ENCODE measurements at places on chromosomes 11 and 22.

DNA sequence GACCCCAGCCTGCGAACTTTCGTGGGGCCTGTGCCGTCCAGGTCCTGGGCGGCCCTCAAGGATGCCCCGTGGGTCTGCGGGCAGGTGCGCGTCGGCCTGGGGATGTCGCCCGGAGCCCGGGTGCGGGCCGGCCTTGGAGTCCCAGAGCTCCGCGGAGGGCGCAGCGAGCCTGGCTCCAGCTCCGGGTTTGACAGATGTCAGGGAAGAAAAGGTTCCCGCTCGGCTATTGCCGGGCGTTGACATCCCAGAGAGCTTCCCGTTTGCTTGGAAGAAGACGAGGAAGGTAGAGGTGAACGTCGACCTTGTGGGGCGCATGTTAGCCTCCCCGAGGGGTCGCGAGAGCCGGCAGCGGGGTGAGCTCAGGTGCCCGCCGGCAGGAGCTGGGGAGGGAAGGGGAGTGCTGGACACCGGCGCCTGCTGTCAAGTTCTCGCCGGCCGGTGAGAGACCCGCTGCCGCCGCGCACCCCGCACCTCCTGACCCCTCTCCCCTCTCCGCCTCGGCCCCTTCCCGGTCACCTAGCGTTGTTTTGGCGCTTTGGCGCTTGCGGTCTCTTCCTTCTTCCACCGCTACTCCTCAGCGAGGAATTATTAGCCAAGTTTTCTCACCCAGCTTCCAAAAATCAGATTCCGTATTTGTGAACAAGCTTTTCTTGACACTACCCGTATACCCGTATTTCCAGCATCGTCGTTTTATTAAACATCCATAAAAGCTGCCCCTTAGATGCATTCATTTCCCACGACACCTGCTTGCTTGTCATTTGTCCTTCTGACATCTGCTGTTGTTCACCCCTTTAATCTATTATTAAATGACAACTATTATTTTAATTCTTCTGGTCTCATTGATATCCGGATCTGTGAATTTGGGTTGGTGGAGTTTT lies 1.3 kb downstream of the BMAL1 start:
- peak; percentile 27 for DNase-seq

DNA sequence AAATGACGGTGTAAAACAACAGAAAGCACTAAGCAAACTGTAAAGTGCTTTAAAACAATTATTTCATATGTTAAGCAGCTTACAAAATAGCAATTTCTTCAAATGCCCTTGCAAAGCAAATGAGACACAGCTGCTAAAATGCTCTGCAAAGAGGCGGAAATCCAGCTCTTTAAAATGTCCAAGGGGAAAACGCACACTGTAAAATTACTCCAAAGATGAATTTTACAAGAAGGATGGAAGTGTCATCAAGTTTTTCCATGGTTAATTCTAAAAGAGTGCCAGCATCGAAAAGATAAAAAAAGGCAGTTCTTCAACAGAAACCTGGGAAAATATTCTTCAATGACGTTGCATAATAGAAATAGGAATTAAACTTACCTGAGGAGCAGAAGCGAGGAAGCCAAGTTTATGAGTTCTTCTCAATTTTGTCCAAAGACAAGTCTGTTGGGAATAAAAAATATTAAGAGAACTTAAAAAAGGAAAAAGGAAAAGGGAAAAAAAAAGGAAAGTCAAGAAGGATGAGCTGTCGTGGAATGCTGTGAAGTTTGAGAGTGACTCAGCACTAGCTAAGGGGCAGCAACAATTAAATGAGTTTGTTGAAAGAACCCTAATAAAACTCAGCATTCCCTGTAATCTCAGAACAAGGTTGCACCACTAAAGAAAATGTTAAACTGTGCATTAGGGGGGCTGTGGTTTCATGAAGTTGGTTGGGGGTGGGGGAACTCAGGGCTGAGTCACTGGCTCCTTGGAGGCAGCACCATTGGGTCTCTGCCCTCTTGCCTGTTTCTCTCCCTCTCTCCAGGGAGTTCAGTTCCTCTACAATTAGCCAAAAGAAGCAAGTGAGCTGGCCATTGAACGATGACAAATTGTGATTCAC lies 64.2 kb upstream of the BLID start:
- no peak for DNase-seq

DNA sequence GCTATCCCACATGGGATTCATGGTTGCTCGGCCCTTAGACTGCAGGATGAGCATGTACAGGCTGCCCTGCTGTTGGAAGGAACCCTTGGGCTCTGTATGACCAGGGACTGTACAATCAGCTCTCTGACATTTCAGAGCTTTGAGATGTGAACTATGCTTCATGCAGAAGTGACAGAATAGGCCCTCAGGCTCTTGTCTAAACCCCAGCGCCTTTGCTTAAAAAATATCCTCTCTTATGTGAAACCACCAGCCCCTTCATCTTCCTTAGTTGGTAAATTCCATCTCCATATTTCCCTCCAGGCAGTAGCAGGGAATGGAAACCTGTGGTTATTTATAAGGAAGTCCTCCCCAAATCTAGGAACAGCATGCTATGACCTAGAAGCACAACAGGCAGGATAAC lies 78.9 kb upstream of the PLET1 start:
- DNase-seq: no peak

- no peak for DNase-seq
Measured at GRCh38 chr11:86416494-86416893, 41.8 kb downstream of the CCDC81 start.

DNA sequence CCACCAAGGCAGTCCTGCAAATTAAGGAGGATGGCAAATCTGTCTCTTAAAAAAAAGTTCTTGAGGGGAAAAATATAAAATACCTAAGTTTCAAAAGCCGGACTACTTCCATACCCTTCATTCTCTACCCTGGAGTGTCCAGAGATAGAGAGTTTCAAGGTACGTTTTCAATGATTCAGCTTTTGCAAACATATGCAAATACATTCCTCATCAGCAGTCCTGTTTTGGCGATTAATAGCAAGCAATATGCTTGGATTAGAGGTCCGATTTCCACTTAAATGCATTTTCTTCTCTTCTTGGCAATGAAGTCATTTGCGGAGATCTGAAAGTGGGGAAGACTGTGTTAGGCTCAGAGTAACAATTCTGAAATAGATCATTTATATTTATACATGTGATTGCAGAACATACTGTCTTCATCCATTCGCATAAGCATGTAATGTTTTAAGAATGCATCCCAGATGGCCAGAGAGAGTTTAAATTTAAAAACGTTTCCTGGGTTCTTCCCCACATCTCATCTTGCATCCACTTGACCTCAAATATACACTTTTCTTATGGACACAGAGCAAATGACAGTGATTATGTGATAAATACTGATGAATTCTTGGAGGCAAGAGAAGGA lies 13.8 kb upstream of the TFIP11 start:
- DNase-seq: no peak

DNA sequence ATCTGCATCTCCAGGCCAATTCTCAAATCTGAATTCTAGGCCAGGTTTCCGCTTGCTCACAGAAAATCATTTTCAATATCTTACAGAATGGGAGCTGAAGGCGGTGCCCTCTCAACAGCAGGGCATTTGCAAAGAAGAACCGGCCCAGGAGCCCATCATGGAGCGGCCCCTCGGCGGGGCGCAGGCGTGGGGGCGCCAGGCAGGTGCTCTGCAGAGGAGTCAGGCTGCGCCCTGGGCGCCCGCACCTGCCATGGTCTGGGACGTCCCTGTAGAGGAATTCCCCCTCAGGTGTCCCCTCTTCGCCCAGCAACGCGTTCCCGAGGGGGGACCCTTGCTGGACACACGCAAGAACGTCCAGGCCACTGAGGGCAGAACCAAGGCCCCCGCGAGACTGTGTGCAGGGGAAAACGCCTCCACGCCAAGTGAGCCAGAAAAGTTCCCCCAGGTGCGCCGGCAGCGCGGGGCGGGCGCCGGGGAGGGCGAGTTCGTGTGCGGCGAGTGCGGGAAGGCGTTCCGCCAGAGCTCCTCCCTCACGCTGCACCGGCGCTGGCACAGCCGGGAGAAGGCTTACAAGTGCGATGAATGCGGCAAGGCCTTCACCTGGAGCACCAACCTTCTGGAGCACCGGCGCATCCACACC lies 11.5 kb downstream of the ZNF74 start:
- no peak for DNase-seq

- no peak for DNase-seq
Measured at GRCh38 chr11:59193587-59194130, 19.1 kb downstream of the MPEG1 start.

DNA sequence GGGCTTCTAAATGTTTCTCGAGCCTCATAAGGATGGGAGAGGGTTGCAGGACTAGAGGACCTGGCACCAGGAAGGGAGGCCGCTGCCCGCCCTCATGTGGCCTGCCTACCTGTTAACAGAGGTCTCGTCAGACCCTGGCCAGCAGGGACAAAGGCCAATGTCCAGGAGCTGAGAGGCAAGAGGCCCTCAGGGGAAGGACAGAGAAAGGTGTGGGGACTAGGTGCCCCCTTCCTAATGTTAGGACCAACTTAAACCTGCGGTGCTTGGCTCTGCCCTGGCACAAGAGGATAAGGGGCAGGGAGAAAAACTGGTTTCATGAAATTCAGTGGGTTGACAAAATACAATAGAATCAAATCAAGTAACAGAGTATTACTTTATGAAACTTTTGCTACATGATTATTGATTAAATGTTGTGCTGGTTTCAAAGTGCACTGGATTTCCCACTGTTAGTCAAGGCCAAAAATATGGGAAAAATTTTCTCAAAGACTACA lies 20.0 kb upstream of the SYT12 start:
- no peak for DNase-seq

DNA sequence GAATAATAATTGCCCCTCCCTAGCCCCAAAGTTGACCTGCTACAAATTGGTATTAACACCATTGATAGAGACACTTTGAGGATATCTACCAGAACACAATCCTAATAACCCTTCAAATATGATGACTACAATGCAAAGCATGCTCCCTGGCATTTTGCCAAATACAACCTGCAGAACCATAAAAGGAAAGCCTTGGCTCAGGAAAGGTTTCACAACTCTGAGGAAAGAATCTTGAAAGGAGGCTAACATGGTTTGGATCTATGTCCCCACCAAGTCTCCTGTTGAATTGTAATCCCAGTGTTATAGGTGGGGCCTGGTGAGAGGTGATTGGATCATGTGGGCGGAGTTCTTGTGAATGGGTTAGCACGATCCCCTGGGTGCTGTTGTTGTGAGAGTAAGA lies 140.4 kb upstream of the ARHGAP42 start:
- peak; percentile 33 for DNase-seq

DNA sequence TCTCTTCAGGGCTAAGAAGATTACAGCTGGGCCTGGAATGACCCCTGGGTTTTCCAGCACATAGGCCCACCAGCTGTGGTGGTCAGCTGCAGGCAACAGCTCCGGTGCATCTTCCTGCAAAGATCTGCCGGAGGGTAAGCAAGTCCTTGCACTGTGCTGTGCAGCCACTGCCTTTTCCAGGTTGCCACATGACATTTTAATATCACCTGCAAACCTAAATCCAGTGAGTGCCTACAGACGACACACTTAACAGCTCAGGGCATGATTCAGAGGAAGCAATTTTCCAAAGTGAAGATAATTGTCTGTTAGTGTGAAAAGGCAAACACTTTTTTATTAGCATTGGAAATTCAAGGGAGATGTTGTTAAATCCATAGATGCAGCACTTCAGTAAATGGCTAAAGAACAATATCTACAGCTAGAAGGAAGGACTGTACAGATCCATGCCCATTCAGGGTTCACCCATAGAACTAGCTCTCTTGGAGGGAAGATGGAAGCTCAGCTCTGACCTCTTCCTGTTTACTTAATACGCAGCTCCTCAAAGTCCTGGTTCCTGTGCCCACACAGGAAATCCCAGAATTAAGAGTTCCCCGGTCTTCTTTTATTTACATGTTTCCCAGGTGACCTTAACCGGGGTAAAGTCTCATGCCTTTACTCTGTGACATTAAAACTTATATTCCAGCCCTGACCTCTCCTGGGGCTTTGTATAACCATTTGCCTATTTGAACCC lies 13.3 kb upstream of the NRIP3 start:
- DNase-seq: no peak

DNA sequence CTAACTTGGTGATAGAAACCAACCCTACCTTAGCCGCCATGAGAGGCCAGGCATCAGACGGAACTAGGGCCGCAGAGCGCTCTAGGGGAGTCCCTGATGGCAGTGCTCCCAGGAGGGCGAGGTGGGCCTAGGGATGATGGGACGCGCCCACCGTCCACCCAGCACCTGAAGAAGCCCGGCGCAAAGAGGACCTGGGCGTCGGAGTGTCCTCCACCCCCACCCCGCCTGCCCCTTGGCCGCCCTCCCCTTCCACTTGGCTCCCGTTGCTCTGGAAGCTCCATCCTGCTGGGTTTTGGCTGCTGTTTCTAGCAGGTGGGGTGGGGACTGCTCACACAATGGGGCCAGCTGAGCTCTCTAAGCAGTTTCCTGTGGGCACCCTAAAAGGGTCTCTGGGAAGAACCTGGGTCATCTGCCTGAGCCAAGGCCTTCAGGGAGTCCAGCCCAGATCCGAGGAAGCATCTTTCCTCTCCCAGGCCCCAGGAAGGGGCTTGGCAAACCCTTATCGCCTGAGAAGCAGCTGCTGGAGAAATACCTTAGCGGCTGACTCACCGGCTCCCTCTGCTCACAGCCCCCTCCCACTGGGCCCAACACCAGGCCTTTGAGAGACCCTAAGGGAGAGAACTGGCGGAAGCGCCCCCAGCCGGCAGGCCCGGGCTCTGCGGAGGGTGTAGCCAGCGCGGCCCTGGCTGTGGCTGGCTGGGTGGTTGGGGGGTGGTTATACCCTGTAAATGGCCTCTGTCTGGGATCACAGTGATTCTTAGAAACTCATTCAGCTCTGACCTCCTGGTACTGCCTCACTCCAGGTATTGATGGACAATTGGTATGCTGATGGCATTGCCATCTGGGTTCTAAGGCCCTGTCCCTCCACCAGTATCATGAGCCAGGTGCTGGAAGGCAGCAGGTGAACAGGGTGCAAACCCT lies 19.3 kb downstream of the CREB3L1 start:
- DNase-seq: peak; percentile 85

Measured in urothelium cell line (cell line).